K562 (cell line): ENCODE measurements at places on chromosomes 7 and 10. TPM values are rescaled to one million over a fixed set of nuclear protein-coding genes. Genes with fewer than 3 reads are reported as not detected.

ASB10 gene
- not detected in 2 replicates for total RNA-seq

SLC13A1 gene
- total RNA-seq: 0.04 TPM in 1 of 2 replicates, not detected in the other

AGR2 gene
- 0.66 and 0.98 TPM in 2 replicates for total RNA-seq

STEAP2 gene
- 0.02 and 0.04 TPM in 2 replicates for total RNA-seq

TEX36 gene
- not detected in 2 replicates for total RNA-seq

ZNF853 gene
- total RNA-seq: not detected in 2 replicates

NUP205 gene
- total RNA-seq: 221 and 223 TPM in 2 replicates

INHBA gene
- total RNA-seq: 0.02 TPM in 2 replicates

ATXN7L1 gene
- 8.9 and 11.2 TPM in 2 replicates for total RNA-seq

CLDN4 gene
- total RNA-seq: 0.60 and 0.63 TPM in 2 replicates

PLOD3 gene
- 101 and 103 TPM in 2 replicates for total RNA-seq

GDF2 gene
- 0.11 and 0.27 TPM in 2 replicates for total RNA-seq

NPC1L1 gene
- total RNA-seq: 0.02 and 0.07 TPM in 2 replicates

FZD8 gene
- 1.2 and 1.4 TPM in 2 replicates for total RNA-seq

UNCX gene
- total RNA-seq: not detected in 2 replicates

LIPJ gene
- total RNA-seq: not detected in 2 replicates

PLXNA4 gene
- total RNA-seq: 0.04 and 0.09 TPM in 2 replicates

NEBL gene
- total RNA-seq: 10.0 and 12.5 TPM in 2 replicates

TNS3 gene
- 0.20 and 0.47 TPM in 2 replicates for total RNA-seq

OR2A7 gene
- total RNA-seq: not detected in 2 replicates

AHCYL2 gene
- total RNA-seq: 5.2 and 5.5 TPM in 2 replicates

GPNMB gene
- total RNA-seq: 0.20 and 0.54 TPM in 2 replicates

DRGX gene
- total RNA-seq: not detected in 2 replicates

NUTM2D gene
- total RNA-seq: 8.6 and 9.6 TPM in 2 replicates

UCN3 gene
- total RNA-seq: not detected in 2 replicates

LSM8 gene
- total RNA-seq: 79.6 and 81.5 TPM in 2 replicates

RHOBTB1 gene
- total RNA-seq: 8.2 and 8.5 TPM in 2 replicates

GIMAP8 gene
- total RNA-seq: 0.16 TPM in 1 of 2 replicates, not detected in the other

TMEM184A gene
- total RNA-seq: 0.11 and 0.31 TPM in 2 replicates

SPDYE2 gene
- total RNA-seq: not detected in 2 replicates

ASAH2 gene
- total RNA-seq: 7.6 and 11.8 TPM in 2 replicates

MMRN2 gene
- total RNA-seq: 1.3 and 2.0 TPM in 2 replicates

AQP1 gene
- 6.7 and 6.9 TPM in 2 replicates for total RNA-seq

HTR7 gene
- 0.24 and 0.36 TPM in 2 replicates for total RNA-seq

LIPN gene
- total RNA-seq: not detected in 2 replicates
